ENCODE measurements at places on chromosomes 1 and 21.

GRCh38 chr1:229567109-229567868 lies 8.8 kb upstream of the ABCB10 start:
- no peak for DNase-seq

DNA sequence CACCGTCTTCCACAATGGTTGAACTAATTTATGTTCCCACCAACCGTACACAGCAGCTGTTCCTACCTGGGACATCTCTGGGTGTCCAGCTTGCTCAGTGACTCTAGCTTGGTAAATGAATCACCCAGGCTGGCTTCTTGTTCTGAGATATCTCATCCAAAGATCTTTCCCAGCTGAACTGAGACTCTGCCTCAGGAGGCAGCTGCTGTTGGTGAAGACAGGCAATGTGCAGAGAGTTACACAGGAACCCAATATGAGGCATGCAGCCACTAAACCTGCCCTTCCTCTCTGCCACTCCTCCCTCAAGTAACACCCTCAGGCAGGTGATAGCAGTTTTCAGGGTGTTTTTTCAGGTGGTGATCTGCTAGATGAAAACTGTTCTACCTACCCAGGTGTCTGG lies 14.0 kb upstream of the FOXO6 start:
- DNase-seq = no peak

DNA sequence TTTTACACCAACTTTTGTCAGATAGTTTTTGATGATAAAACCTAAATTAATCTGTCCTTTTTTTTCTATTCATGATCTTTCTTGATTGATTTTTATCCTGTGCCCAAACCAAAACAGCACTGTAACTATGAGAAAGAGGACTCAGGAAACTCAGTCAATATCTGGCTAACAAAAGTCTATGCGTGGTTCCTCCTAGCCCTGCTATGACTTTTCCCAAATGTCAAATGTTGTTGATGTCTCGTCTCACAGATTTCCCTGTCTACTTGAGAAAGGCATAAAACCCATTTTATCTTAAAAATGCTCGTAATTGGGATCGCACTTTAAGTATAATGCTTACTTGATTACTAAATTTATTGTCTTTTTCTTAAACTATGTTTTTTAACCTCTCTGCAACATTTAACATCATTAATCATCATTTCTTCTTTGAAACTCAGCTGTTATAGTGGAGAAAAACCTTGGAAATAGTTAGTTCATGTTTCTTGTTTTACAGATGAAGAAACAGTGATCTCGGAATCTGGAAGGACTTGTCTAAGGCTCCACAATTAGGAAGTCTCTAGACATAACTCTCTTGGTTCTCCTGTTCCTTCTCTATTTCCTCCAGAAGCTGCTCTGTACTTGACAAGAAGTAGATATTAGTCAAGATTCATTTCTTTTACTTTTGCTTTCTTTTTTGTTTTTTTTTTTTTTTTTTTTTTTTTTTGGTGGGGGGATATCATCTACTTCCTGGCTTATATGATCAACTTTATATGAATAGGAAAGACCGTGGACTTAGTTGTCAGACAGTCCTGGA lies 26.2 kb upstream of the PTPRC start:
- no peak for DNase-seq

- no peak for DNase-seq
These were observed 63.3 kb upstream of the WDR26 start for GRCh38 chr1:224497714-224498573.

GRCh38 chr1:41813755-41814745 lies 104.7 kb downstream of the HIVEP3 start:
- no peak for DNase-seq

DNA sequence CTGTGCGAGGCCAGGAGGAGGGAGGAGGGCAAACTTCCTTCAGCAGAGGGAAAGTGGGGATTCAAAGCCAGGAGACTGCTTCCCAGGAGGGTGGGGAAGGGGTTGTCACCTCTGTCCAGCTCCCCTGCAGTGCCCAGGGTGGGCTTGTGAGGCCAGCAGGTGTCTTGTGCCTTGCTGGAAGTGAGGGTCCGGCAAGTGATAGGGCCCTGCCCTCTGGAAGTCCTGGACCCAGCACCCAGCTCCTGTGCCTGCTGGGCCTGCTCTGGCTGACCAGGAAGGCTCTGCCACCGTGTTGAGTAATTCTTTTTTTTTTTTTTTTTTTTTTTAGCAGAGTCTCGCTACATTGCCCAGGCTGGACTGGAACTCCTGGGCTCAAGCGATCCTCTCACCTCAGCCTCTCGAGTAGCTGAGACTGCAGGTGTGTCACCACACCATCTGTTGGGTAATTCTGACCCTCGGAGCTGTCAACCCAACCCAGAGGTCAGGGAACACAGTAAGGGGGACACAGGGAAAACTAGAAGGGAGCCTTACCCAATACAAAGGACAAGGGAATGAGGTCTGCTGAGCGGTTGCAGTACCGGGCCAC lies 1.0 kb downstream of the BEST4 start:
- no peak for DNase-seq

- DNase-seq = no peak
These were observed 36.4 kb downstream of the ITGB3BP start for GRCh38 chr1:63486629-63487028.

DNA sequence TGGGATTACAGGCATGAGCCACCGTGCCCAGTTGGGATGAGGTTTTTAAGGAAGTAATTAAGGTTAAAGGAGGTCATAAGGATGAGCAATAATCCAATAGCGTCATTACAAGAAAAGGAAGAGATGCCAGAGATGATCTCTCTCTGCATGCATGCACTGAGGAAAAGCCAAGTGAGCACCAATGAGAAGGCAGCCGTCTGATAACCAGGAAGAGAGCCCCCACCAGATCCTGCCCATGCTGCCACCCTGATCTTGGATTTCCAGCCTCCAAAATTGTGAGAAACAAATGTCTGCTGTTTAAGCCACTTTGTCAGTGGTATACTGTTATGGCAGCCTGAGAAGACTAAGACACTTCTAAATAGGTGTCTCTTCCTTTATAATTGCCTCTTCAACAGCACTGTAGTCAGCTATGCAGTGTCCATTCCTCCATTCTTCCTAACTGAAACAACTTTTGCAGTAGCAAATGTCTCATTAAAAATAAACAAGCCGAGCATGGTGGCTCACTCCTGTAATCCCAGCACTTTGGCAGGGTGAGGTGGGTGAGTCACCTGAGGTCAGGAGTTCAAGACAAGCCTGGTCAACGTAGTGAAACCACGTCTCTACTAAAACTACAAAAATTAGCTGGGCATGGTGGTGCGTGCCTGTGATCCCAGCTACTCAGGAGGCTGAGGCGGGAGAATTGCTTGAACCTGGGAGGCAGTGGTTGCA lies 216.2 kb upstream of the RUNX1 start:
- DNase-seq = no peak

DNA sequence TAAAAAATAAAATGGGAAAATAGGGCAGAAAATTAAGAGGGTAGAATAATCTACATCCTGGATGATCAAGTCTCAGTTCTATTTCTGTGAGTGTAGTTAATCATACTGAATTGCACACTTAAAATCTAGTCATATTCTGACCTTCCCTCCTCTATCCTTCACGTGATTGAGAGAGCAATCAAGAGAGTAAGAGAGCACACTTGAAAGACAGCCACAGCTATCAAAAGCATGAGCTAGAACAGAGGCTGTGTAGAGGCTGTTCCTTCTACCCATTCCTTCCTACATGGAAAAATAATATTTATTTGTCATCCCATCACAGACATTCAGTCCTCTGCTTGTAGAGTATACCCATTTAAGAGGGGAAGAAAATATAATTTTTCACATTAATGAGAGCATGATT lies 52.4 kb downstream of the PHC2 start:
- no peak for DNase-seq

- DNase-seq = no peak
These were observed 9.4 kb upstream of the OR2M2 start for GRCh38 chr1:248165186-248165585.

DNA sequence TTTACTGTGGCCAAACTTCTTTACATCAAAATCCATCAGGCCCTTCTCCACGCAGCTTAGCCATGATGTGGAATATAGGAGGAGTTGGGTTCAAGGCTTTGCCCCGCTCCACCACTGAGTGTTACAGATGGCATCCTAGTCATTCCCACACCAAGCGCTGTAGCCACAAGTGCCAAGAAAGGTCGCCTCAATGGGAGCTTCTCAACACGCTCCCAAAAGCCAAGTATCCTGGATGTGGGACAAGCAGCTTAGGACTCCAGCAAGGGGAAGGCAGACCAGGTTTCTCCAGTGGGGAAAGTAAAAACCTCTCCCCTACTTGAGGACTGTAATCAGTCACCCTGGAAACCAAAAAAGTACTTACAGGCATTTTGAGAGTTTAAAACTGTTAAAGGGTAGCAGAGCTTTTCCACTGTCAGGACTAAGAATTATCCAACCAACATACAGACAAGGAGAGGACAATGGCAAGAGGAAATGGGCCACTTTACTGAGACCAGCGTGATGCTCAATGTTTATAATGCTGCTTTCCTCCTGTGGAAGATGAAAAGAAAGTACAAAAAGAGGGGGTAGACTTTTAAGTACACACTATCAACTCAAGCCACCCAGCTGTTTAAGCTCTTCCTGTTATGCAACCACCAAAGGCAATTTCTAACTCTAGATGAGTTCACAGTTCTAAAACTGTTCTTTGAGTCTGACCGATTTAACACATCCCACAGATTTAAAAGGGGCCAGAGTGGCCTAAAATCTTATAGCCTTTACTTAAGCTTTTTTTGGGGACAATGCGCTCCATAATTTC lies 120.7 kb upstream of the KRTAP19-8 start:
- no peak for DNase-seq

DNA sequence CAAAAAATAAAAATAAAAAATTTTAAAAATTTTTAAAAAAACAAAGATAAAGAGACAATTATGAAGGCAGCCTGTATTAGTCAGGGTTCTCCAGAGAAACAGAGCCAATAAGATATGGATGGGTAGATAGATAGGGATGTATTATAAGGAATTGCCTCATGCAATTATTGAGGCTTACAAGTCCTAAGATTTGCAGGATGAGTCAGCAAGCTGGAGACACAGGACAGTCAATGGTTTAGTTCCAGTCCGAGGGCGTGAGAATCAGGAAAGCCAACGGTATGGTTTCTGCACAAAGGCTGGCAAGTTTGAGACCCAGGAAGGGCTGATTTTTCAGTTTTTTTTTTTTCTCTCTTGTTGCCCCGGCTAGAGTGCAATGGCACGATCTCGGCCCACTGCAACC lies 24.1 kb upstream of the EIF4G3 start:
- DNase-seq = no peak

DNA sequence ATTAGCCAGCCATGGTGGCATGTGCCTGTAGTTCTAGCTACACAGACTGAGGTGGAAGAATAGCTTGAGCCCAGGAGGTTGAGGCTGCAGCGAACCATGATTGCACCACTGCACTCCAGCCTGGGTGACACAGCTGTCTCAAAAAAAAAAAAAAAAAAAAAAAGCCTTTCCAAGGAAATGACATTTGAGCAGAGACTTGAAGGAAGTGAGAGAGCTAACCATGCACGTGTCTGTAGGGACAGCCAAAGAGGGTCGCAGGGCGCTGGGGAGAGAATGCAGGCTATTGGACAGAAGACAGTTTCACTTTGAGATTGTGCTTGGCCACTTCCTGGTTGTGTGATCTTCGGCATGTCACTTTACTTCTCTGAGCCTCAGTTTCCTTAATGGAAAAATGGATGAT lies 6.8 kb downstream of the HCRTR1 start:
- DNase-seq = no peak

- no peak for DNase-seq
These were observed 37.9 kb downstream of the TGFB2 start for GRCh38 chr1:218383051-218383450.

GRCh38 chr1:29811247-29811646 lies 574.9 kb downstream of the PTPRU start:
- DNase-seq = no peak

- DNase-seq = no peak
These were observed 46.7 kb upstream of the SARS1 start for GRCh38 chr1:109167001-109167506.

GRCh38 chr1:60037669-60038068 lies 35.9 kb downstream of the C1orf87 start:
- DNase-seq = no peak

DNA sequence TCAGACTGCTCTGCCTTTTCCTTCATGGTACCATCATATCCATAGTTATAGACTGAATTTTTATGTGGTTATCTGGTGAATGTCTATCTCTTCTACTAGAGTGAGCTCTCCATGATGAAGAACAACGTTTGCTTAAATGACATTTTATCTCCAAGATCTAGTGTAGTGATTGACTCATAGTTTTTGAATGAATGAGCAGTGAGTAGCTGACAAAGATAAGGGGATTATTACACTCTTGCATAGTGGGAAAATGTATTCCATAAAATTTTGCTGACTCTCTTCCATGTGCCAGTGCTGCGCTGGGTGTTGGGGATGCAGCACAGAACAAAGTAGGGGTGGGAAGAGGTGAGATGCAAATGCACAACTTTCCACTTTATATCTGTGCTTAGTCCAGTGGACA lies 147.7 kb downstream of the TGFB2 start:
- no peak for DNase-seq

DNA sequence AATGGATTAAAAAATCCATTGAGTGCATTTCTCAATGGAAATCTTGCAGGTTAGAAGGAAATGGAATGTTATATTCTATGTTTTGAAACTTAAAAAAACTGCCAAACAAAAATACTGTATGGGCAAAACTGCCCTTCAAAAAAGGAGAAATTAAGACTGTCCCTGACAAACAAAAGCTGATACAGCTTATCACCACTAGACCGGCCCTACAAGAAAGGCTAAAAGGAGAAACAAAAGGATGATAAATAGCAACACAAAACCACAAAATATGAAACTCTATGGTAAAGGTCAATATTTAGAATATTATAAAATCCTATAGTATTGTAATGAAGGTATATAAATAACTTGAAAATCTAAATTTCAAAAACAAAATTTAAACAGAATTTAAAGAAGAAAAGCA lies 60.0 kb downstream of the SLC25A24 start:
- DNase-seq = no peak

- no peak for DNase-seq
These were observed 211.3 kb downstream of the BARHL2 start for GRCh38 chr1:90505806-90506205.

DNA sequence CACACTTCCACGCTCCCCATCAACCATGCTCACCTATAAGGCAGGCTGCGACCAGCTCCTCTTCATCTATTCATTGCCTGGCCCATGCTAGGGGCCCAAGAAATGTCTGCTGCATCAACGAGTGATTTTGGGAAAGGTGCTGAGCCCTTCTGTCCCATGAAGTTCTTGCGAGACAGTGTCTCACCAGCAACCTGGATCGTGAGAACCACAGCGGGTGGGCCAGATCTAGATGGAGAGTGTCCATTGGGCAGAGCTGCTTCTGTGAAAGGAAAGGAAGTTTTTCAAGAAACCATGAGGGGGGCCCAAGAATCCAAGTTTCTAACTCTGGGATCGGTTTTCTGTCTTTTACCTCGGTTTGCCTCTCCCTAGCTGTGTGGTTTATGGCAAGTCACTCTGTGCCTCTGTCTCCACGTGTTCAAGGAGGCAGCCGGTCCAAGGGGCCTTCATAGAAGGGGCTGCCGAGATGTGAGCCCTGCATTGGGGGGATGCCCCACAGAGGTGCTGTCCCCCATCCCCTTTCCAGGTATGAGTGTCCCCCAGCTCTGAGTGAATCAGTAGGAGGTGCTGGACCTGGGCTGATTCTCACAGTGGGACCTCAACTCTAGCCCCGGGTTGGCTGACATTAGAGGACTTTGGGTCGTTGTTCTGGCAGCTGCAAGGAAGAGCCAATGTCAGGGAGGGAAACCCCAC lies 8.3 kb upstream of the PADI1 start:
- DNase-seq = no peak

- no peak for DNase-seq
These were observed 6.3 kb downstream of the HPCA start for GRCh38 chr1:32892368-32893197.
